ENCODE measurements at places on chromosomes 7 and 10.

DNA sequence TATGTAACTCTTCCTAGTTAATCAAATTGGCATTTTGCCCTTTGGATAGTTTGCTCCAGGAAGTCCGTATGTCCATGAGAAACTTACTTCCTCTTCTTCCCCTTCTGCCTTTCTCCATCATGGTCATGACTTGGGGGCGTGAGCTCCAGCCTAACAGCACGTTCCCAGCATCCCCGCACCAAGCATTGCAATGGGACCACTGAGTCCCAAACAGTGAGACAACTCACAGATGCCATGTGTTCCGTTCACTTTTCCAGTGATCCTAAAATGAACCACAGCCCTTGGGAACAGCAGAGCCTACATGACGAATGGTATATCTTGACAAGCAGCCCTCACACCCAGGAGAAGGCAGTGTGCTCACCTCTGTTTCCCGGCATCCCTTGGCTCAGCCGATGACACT lies 10.7 kb downstream of the BTBD16 start:
- no peak for DNase-seq

GRCh38 chr7:110592557-110592956 lies 498.4 kb upstream of the LRRN3 start:
- no peak for DNase-seq

DNA sequence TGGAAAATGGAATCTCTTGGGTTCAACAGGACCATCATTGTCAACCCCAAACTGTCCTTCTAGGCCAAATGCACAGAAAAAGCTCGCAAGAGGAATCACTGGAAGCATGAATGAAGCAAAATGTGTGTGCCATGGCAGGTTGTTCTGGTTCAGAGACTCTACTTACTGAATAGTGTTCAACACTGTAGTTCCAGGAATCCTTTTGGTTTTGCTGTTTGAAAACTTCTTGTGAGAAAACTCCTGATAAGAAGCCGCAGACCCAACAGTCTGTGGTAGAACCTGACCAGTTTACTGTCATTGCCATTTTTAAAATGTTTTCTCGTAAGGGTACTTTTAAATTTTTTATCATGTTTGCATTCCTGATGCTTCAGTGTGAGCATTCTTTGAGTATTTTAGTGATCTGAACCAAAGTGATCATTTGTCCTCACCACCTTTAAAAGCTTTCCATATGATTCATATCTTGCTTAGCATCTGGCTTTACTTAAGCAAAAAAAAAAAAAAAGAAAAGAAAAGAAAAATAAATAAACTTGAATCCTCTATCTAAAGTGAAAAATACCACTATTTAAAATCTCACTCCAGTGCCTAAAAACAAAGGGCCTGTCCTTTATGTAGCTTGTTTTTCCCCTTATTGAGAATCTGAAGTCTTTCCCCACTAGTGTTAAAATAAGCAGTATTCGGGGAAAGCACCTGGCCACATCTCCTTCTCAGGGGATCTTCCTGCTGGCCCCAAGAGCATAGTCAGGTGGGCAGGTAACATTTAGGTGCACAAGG lies 92.4 kb downstream of the WNT2 start:
- peak; percentile 14 for DNase-seq

GRCh38 chr10:72061491-72061890 lies 26.9 kb downstream of the SPOCK2 start:
- DNase-seq = peak; percentile 18

- DNase-seq = no peak
Observed at GRCh38 chr10:109698086-109698485, 225.2 kb downstream of the XPNPEP1 start.

GRCh38 chr7:98058186-98058585 lies 48.5 kb upstream of the LMTK2 start:
- no peak for DNase-seq

DNA sequence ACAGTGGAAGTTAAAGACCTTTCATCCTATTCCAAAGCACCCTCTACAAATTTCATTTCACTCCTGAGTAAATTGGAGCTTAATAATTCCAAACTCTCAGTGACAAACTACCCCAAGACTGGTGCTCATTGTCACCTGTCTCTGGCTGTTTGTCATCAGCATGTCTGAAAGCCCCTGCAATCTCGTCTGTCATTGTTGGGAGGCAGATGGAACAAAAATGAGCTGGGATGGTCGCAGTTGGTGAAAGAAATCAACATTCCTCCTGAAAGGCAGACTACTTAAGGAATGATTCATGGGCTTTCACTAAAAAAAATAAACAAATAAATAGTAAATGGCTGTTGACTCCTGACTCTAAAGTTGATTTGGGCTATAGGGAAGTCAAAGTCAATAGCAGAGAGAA lies 69.7 kb upstream of the PALS2 start:
- no peak for DNase-seq

DNA sequence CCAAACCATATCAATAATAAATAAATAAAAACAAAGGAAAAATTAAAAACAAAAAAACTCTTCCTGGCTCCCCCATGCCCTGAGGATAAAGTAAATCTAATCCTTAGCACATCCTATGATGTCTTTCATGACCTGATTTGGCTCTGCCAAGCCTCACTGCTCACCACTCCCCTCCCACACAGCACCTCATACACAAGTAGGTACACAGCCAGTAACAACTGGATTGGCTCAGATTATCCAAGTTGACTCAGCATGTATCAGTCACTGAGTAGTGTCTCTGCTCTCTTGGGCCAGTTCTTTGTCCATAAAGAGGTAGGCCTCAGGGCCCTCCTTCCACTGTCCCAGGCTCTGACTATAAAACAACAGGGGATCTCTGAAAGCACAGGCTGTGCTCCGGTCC lies 99.6 kb downstream of the STRA8 start:
- DNase-seq = no peak

- no peak for DNase-seq
Observed at GRCh38 chr10:22341190-22341925, 3.9 kb upstream of the SPAG6 start.

- no peak for DNase-seq
Observed at GRCh38 chr10:120097766-120098165, 205.2 kb downstream of the SEC23IP start.

DNA sequence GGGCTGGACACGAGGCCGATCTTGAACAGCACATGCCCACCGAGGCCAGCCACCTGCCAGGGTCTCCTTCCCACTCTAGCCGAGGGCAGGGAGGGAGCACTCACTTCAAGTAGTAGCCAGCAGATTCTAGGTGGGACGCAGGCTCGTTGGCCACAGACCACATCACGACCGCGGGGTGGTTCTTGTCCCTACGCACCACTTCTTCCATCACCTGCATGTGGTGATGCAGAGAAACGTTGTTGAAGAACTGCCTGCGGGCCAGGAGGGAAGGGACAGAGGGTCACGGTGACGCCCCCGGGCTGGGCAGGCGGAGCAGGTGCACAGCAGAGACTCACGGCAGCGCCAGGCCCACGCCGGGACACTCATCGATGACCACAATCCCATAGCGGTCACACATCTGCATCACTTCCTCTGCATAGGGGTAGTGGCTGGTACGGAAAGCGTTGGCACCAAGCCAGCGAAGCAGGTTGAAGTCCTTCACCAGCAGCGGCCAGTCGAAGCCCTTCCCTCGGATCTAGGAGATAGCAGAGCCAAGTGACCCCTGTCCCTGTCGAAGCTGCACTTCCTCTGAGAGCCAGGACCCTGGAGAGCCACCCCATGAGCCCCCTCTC lies 7.7 kb downstream of the GUSB start:
- DNase-seq = no peak

DNA sequence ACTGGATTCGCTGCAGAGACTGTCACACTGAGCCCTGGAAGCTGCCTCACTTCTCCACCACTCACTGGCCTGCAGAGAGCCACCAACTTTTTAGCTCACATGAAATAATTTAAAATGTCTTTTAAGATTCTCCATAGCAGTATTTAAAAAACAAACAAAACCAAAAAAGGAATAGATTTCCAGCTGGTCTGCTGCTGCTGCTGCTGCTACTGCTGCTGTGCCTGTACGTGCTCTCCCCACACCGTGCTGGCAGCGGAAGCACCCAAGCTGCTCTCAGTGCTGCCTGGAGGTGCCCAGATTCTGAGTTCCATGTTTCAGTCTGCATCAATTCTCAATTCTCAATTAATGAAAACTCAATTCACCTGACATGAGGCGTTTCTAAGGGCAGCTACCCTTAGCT lies 146.0 kb downstream of the USP6NL start:
- DNase-seq = no peak

GRCh38 chr10:329361-330099 lies 194.3 kb downstream of the ZMYND11 start:
- DNase-seq = peak; percentile 65

DNA sequence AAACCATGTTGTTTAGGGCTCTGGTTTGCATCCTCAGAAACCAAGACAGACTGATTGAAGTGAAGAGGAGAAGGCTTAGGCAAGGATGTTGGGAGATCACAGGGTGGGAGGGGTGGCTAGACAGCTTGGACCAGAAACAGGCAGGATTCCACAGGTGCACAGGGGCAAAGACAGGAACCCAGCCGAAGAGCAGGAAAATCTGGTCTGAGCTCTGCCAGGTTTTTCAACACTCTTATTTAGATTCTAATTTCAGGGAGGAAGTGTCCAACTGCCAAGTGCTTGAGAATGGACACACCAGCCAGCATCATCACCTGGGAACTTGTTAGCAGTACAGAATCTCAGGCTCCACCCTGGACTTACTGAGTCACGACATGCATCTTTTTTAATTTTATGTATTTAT lies 93.8 kb downstream of the MARCHF5 start:
- DNase-seq = no peak

DNA sequence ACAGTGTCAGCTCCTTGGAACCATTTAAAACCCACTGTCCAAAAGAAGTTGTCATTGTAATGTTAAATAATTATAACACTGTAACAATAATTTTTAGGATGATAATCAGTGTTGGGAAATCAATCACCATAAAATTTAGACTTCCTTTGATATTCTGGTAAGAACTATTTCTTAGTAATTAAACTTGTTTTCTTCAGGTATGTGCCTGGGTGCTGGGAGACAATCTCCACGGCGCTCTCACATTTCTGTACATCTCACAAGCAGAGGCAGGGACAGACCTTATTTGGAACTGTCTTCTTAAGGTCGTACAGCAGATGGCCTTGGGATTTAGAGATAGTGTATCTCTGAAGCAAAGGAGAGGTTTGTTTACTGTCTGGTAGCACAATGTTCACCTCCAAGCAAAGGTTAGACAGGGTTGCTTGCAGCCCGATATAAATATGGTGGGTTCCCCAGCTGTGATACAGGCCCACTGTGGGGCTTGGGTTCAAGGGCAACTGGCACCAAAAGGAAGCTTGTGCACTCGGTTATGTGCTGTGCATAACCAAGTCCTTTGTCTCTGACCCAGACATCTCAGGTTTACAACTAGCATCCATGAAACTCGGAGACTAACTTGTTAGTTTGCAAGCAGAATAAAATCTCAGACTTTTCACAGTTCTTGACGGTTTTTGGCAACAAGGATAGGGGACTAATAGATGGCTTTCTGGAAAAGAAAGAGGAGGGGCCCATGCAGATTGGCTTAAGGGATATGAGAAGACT lies 125.5 kb downstream of the RNF32 start:
- DNase-seq = no peak

DNA sequence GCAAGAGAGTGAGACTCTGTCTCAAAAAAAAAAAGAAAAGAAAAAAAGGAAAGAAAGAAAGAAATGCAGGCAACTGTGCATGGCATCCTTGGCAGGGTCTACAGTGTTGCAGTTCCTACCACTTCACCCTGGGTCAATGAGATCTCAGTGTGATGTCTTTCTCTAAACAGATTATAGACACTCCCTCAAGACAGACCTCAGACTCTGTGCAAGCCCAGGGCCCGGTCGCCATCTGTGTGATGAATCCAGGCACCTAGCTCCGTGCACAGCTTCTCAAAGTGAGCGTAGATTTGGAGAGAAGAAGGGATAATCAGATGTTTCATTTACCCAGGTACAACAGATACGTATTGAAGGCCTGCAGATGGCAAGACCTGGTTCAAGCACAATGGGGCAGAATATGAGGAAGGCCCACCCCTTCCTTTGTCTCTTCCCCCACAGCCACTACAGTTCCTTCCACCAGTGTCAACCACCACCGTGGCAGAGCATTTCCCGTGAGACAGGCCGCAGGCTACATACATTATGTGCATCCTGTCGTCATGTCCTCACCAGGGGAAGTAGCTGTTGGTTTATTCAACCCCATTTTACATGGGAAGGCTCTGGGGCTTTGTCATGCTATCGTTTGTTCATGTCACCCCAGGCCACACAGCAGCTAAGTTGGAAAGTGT lies 471.7 kb upstream of the GALNT17 start:
- peak; percentile 16 for DNase-seq

DNA sequence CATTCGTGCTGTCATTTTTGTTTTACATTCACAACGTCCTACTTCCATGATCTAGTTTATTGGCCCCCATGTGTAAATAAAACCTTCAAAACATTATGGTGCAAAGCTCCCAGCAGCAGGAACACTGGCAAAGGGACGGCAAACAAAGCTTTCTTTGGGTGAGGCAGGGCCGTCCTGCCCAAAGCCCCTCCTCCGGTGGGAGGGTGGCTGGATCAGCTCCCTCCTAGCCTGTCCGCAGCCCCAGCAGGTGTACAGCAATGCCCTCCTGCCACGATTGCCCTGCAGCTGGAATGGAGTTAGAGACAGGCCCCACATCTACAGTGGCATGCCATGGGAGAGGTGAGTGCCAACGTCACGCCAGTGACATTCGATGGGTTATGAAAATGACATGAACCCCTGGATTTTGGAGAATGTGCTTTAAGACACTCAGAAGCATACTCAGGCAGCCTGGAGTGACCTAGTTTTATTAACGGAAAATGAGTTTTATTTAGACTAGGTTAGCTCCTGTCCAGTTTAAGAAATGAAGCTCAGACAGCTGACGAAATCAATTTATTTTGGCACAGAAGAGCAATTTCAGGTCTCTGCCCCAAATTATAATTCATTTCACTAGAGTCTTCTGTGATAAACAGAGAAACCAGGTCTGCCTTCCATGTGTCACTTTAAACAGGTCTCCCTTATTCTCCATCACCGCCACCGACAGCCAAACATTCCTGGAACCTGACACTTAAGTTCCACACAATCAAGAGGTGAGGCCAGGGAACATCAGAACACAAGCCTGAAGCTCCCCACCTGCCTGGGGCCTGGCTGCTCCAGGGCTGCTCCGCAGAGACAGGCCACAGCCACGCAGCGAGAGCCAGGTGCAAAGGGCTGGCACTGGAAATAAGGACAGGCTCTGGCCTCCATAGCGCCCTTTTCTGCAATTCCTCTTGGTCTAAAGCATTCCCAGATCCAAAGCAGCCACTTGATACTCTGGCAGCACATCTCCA lies 50.1 kb downstream of the VOPP1 start:
- DNase-seq = no peak

- DNase-seq = no peak
Observed at GRCh38 chr7:28903730-28904577, 54.2 kb downstream of the TRIL start.

DNA sequence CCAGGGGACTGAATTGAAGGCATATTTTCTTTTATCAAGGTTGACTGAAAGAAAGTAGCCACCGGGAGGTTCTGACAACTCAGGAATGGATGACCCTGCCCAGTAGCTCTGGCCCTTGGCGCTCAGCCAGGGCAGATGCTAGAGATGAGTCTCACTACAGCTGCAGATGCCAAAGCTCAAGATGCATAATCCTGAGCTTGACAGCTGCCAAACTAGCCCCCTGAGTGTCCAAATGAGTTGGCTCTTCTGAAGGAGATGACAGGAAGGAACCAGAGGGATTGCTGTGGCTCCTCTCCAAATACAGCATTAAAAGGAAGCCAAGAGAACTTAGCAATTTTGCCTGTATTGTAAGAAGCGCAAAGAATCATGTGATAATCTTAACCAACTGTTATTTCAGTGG lies 78.4 kb downstream of the NXPH1 start:
- no peak for DNase-seq

- DNase-seq = no peak
Observed at GRCh38 chr10:97380516-97380915, 20.6 kb downstream of the RRP12 start.

All from DND-41 (cell line).